ENCODE measurements at places on chromosomes 11 and 22. TPM values are rescaled to one million over a fixed set of nuclear protein-coding genes. Genes with fewer than 3 reads are reported as not detected.

GRK3 gene
- 6.7 TPM for total RNA-seq

SEPTIN3 gene
- 2.2 TPM for total RNA-seq

DNA sequence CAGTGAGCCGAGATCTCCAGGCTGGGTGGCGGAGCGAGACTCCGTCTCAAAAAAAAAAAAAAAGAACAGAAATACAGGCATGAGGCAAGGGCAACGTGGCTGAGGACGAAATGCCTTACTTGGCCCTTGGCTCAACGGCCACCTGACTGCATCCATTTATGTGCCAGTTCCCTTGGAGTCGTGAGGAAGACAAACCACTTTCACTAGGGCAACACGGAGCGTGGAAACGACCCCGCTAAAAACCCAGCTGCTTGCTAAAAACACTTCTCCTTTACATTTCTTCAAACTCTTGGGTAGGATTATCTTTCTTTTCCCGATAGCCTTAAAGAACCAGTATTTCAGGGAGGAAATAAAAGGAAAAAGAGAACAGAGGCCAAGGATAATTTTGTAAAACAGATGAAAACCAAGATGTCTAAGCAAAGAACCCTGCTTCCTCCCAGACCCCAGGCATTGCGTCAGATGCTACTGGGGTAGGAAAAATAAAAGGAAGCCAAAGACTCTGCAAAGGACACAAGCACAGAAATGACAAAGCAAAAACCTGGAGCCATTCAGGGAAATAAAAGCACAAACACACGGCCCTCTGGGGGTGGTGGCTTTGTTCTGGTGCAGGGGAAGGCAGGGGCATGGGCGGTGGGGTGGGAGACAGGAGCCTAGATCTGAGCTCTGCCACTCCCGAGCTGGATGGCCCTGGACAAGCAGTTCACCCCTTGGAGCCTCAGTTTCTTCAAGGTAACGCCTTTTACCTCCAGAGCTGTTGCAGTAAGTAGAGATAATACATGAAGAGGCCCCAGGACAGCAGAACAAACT lies 37.0 kb downstream of the PC start:
- no peaks in the 10 kb centered on the region for H3K27me3 ChIP-seq
- no peaks in the 10 kb centered on the region for H3K36me3 ChIP-seq
- H3K4me3 ChIP-seq = no peak overlapping the region
- no peak for DNase-seq
- H3K27ac ChIP-seq = no peak overlapping the region
- H3K4me1 ChIP-seq = no peaks in the 10 kb centered on the region

DNA sequence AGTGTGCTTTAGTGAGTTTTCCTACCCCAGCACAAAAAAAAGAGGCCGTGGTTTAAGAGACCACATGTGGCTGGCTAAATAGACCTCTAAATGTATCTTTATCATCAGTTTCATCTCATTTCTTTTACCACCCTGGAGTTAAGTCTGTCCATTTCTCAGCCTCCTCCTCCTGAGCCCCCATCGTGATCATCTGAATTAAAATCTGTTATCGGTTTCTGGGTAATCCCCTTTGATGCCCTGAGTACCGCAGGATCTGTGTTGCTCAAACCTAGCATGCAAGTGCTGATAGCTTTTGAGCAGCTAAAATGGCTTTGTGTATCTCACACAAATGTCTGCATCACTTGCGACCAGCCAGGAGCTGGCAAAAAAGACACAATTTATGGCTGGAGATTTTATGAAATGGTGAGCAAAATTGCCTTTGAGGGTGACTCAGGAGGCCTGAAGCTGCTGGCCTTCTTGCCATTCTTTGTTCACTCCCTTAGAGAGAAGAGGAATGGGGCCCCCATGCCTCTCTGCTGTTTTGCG lies 236.5 kb downstream of the NTM start:
- no peak overlapping the region for H3K4me3 ChIP-seq
- peaks cover 5% of the 10 kb centered on the region for H3K27me3 ChIP-seq
- DNase-seq = no peak
- no peak overlapping the region for H3K27ac ChIP-seq

- H3K27ac ChIP-seq = no peak overlapping the region
- no peaks in the 10 kb centered on the region for H3K27me3 ChIP-seq
- DNase-seq = no peak
- H3K4me1 ChIP-seq = no peaks in the 10 kb centered on the region
- H3K36me3 ChIP-seq = no peaks in the 10 kb centered on the region
- H3K4me3 ChIP-seq = no peak overlapping the region
These were observed 77.4 kb downstream of the FAM168A start for GRCh38 chr11:73520353-73521061.

- H3K27ac ChIP-seq = peak overlapping the region; percentile 28
- peaks cover 5% of the 10 kb centered on the region for H3K27me3 ChIP-seq
- H3K4me3 ChIP-seq = peak overlapping the region; percentile 49
- peaks cover 50% of the 10 kb centered on the region for H3K4me1 ChIP-seq
- no peak for DNase-seq
These were observed 19.3 kb downstream of the CREB3L1 start for GRCh38 chr11:46296528-46297448.

GRCh38 chr11:28476049-28476448 lies 367.9 kb downstream of the METTL15 start:
- H3K36me3 ChIP-seq = no peaks in the 10 kb centered on the region
- H3K4me1 ChIP-seq = no peaks in the 10 kb centered on the region
- H3K27ac ChIP-seq = no peak overlapping the region
- H3K4me3 ChIP-seq = no peak overlapping the region

DNA sequence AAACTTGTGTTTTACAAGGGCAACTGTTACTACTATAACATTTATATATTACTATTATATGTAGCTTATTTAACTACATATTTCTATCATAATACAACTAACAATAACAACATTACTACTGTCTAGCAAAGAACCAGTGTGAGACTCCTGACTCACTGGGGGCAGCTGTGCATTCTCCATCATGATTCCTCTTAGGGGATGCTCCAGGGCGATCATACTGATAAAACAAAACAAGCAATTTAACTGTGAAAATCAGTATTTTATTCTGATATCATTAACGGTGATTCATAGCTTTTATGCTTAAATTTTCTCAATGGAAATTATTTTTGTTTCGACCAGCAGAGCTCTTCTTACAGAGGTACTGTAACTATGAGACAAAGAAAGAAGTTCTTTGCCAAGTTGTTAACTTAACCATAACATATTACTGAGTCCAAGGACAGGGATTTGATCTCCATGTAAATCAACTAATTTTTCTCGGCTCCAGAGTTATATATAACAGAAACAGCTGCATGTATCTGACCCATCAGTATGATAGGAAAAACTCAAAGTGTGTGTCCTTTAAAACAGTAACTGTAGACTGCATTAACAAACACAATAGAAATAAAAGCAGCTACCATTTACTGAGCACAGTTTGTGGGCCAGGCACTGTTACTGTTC lies 24.8 kb upstream of the FNBP4 start:
- peaks cover 88% of the 10 kb centered on the region for H3K36me3 ChIP-seq
- no peaks in the 10 kb centered on the region for H3K4me1 ChIP-seq
- H3K27ac ChIP-seq = peak overlapping the region; percentile 34
- H3K27me3 ChIP-seq = no peaks in the 10 kb centered on the region

GRCh38 chr11:22536071-22536470 lies 89.6 kb downstream of the FANCF start:
- no peaks in the 10 kb centered on the region for H3K36me3 ChIP-seq
- no peaks in the 10 kb centered on the region for H3K4me1 ChIP-seq
- no peak for DNase-seq

Measured in suprapubic skin (tissue), 4 donors.